Stimulated activated CD8-positive, alpha-beta memory T cell treated with anti-CD3 and anti-CD28 coated beads, Interleukin-15, amount 100 ng/mL, for 48 hours (primary cell): ENCODE measurements at places on chromosomes 5 and 9.

- DNase-seq: peak; percentile 91
These were observed at the start of gene GCNT1 for GRCh38 chr9:76458903-76459693. TSS of gene GCNT1 (plus strand) at chr9:76459182. CDS start at chr9:76502382, 43,200 bp downstream.

DNA sequence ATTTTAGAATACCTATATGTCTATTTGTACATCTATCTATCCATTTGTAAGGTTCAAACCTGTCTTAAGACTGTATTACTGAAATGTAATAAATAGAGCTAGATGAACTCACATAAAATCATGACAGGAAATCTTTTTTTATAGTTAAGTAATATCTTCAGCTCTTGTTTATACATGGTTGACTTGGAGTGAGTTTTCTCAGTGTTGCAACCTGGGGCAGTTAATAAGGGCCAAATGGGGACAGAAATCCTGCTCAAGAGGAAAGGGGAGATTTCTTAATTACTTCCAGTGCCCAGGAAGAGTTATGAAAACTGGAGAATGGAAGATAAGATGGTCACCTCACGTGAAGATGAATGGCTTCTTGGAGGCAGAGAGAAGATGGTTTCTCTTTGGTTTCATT lies 265.1 kb upstream of the FBXL7 start:
- DNase-seq: no peak

- no peak for DNase-seq
These were observed 41.9 kb downstream of the TNFAIP8 start for GRCh38 chr5:119397518-119398380.

DNA sequence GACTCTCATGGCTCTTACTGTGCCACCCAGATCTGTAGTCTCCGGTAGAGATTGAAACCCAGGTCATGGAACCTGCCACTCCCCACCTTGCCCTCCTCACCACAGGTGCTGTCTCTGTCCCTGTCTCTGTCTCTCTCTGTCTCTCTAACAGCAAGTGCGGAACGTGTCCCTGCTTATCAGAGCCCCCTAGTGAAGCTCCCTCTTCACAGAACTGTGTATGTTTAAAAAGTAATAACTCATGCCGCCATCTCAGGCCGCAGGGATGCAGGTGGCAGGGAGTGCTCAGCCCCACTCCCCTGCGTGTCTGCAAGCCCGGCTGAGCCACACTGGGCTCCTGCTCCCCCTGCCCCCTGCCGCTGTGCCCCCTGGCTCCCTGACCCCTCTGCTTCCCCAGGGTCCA lies 43.8 kb downstream of the UNC5A start:
- no peak for DNase-seq

DNA sequence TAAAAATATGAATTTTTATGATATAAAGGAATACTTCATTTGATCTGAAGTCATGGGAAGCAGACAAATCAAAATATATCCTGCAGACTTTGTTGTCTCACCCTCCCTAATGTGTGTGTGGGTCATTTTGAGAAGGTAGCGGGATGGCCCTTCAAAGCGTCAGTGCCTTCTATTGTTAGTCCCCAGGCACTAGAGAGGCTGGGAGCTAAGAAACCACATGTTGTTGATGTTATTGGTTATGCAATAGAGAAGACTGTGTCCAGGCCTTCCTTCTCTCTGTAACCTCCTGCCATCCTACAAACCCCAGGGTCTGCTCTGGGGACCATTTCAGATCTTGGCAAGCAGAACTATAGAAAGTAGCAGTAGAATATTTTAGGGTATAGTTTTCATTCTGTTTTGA lies 94.7 kb downstream of the NLN start:
- DNase-seq: no peak
